ENCODE measurements at places on chromosomes 2 and 18. TPM values are rescaled to one million over a fixed set of nuclear protein-coding genes. Genes with fewer than 3 reads are reported as not detected.

DNA sequence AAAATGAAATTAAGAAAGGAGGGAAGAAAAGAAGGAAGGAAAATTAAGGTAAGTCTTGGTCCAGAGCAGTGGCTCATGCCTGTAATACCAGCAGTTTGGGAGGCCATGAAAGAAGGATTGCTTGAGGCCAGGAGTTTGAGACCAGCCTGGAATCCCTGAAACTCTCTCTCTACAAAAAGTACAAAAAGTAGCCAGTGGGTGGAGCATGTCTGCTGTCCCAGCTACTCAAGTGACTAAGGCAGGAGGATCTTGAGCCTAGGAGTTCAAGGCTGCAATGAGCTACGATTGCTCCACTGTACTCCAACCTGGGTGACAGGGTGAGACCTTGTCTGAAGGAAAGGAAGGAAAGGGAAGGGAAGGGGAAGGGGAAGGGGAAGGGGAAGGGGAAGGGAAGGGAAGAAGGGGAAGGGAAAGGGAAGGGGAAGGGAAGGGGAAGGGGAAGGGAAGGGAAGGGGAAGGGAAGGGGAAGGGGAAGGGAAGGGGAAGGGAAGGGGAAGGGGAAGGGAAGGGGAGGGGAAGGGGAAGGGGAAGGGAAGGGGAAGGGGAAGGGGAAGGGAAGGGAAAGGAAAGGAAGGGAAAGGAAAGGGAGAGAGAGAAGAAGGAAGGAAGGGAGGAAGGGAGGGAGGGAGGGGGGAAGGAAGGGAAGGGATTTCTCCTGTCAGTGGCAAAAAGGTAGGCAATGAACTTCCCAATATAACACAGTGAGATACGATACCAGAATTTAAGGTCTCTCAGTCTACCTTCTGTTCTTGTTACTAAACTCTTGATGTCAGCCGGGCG is 412.8 kb downstream of the CMPK2 start:
- no peak for DNase-seq
- H3K27ac ChIP-seq, result no peak overlapping the region
- no peaks in the 10 kb centered on the region for H3K27me3 ChIP-seq
- H3K36me3 ChIP-seq, result no peaks in the 10 kb centered on the region
- H3K4me3 ChIP-seq, result no peak overlapping the region
- no peaks in the 10 kb centered on the region for H3K4me1 ChIP-seq

DNA sequence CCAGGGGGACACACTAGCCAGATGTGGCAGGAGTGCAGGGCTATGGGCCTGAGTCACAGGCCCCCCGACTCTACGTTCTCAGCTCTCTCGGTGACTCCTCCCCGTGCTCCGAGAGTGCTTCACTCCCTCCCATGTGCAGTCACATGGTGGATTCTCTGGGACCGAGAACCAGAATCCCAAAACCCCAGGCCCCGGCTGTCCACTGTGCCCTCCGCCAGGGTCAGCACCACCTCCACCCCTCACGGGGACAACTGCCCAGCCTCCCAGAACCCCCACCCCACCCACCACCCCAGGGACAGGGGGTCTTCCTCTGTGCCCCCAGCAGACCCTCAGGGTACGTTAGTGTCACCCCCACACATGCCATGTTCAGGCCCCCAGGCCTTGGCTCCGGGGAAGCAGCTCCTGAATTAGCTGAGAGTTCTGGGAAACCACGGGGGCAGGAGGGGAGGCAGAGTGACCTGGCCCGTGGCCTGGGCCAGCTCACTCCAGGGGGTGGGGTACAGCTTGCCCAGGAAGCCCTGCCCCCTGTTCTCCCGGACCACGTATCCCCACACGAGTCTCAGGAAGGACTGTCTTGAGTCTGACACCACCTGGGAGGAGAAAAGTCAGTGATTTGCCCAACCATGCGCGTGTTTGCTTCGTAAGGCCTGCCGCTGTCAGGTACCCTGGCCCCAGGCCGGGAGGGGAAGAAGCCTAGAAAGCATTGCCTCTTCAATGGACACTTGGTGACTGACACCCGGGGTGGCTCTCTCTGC is 4.4 kb downstream of the RAMP1 start:
- H3K27me3 ChIP-seq, result peaks cover 43% of the 10 kb centered on the region
- peak; percentile 15 for DNase-seq
- H3K4me3 ChIP-seq, result no peak overlapping the region
- no peaks in the 10 kb centered on the region for H3K36me3 ChIP-seq
- peaks cover 15% of the 10 kb centered on the region for H3K4me1 ChIP-seq

GRCh38 chr2:187918996-187919821 is 365.0 kb upstream of the TFPI start:
- H3K36me3 ChIP-seq, result no peaks in the 10 kb centered on the region
- no peaks in the 10 kb centered on the region for H3K27me3 ChIP-seq
- no peak overlapping the region for H3K4me3 ChIP-seq
- no peaks in the 10 kb centered on the region for H3K4me1 ChIP-seq
- H3K27ac ChIP-seq, result no peak overlapping the region
- no peak for DNase-seq

DNA sequence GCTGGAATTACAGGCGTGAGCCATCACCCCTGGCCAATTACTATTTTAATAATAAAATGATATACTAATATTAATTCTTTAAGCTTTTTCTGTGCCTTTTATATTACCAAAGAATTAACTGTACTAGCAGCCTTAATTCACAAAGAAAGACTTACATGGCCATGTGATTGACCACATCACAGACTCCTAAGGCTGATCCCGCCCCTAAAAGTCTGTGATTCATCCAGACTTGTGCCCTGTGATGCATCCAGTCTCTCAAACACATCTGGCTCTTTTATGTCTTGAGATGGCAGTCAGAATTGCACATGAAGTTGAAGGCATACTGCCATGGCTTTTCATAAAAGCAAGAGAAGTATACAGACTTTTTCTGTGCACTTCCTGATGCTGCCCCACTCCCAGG is 91.7 kb downstream of the DTNA start:
- no peak overlapping the region for H3K27ac ChIP-seq
- H3K4me1 ChIP-seq, result no peaks in the 10 kb centered on the region
- DNase-seq, result no peak
- H3K27me3 ChIP-seq, result peaks cover 5% of the 10 kb centered on the region
- H3K36me3 ChIP-seq, result no peaks in the 10 kb centered on the region

DNA sequence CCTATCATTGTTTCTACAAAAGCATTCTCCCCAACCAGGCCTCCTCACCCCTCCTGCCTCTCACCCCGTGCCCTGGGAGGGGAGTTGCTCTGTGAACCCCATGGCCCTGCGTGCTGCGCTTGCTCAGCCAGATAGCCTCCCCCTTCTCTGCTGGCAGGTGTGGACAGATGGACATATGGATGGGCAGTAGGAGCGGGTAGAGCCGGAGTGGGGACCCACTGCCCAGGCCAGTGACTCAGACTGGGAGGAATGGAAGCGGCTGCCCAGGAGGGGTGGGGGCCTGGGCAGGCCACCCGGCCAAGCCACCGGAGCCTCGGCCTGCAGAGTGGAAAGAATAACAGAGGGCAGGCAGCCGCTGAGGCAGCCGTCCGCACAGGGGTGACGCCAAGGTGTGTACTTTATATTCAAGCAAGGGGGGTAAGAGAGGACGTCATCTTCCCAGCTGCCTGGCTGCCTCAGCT is 8.7 kb downstream of the CYP26B1 start:
- H3K27ac ChIP-seq, result no peak overlapping the region
- no peaks in the 10 kb centered on the region for H3K36me3 ChIP-seq
- no peak for DNase-seq
- no peaks in the 10 kb centered on the region for H3K4me1 ChIP-seq
- H3K4me3 ChIP-seq, result no peak overlapping the region

DNA sequence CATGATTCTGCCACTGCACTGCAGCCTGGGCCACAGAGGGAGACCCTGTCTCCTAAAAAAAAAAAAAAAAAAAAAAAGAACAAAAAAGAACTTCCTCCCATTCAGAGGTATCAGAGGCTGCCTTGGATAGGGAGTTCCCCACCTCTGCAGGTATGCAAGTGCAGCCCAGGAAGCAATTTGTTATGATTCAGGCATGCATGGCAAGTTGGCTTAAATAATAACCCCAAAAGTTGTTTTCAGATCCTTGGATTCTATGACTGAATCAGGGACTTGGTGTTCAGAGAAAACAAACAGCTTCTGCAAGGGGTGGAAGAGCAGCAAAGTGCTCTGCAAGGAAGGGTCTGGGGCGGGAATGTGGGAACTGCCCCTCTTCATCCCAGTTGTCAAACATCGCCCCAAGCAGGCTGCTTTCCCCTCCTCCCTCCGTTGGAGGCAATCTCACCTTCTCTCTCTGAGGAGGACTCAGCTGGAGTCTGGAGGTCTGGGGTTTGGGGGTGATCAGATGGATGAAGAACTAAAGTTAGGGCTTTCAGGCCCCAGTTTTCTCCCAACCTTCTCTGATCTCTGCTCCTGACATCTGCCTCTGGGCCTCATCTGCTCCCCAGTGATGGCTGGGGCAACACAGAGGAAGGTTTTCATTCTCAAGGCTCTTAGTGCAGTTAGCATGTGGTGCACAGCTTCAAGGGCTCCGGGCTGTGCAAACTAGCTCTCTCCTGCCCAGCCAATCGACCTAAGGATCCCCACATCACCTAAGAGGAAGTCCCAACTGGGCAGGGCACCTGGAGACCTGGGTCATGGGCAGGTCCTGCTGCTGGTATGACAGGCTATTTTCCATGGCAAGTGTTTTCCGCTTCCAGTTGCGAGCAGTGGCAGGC is 3.5 kb upstream of the GDF7 start:
- no peaks in the 10 kb centered on the region for H3K36me3 ChIP-seq
- no peak overlapping the region for H3K4me3 ChIP-seq
- DNase-seq, result no peak
- H3K4me1 ChIP-seq, result peaks cover 13% of the 10 kb centered on the region

GRCh38 chr18:35717182-35717581 is 135.6 kb downstream of the GALNT1 start:
- H3K27ac ChIP-seq, result no peak overlapping the region
- no peak overlapping the region for H3K4me3 ChIP-seq
- DNase-seq, result no peak
- H3K4me1 ChIP-seq, result no peaks in the 10 kb centered on the region

DNA sequence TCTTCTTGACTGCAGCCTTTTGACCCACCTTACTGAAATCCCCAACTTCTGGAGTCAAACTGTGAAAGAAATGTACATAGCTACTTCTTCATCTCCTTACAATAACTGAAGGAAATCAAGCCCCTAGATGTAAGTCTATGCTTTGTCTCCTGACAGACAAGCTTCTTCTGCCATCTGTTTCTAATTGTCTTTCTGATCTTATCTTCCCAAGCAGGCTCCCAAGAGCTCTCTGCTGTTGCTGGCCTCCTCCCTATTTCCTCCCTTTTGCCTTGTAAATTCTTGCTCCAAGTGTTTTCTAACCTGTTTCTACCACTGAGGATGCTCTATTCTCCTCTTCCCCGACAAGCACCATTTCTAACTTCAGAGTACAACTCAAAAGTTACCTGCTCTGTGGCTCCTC is 77.4 kb upstream of the OSR1 start:
- H3K27me3 ChIP-seq, result peaks cover 3% of the 10 kb centered on the region
- no peak overlapping the region for H3K27ac ChIP-seq
- no peak for DNase-seq
- H3K36me3 ChIP-seq, result no peaks in the 10 kb centered on the region
- no peak overlapping the region for H3K4me3 ChIP-seq
- H3K4me1 ChIP-seq, result no peaks in the 10 kb centered on the region

GRCh38 chr2:178327516-178327915 is 123.5 kb downstream of the PRKRA start:
- no peak overlapping the region for H3K27ac ChIP-seq
- H3K4me1 ChIP-seq, result no peaks in the 10 kb centered on the region
- H3K36me3 ChIP-seq, result no peaks in the 10 kb centered on the region
- H3K4me3 ChIP-seq, result no peak overlapping the region
- peaks cover 16% of the 10 kb centered on the region for H3K27me3 ChIP-seq

Gene PRLH
- not detected for total RNA-seq

Gene MEIS1
- not detected for total RNA-seq

Gene ACOXL
- 0.18 TPM for total RNA-seq

Gene IL1RL1
- 0.71 TPM for total RNA-seq

Gene MALL
- not detected for total RNA-seq
